Activated CD4-positive, alpha-beta T cell treated with anti-CD3 and anti-CD28 coated beads, Interleukin-2, amount 50 U/mL, for 1 hour (primary cell): ENCODE measurements at places on chromosomes 2 and 18.

GRCh38 chr2:150339951-150340350 is 147.5 kb downstream of the RND3 start:
- DNase-seq: no peak

GRCh38 chr2:216774620-216775019 is 79.3 kb upstream of the IGFBP5 start:
- no peak for DNase-seq

DNA sequence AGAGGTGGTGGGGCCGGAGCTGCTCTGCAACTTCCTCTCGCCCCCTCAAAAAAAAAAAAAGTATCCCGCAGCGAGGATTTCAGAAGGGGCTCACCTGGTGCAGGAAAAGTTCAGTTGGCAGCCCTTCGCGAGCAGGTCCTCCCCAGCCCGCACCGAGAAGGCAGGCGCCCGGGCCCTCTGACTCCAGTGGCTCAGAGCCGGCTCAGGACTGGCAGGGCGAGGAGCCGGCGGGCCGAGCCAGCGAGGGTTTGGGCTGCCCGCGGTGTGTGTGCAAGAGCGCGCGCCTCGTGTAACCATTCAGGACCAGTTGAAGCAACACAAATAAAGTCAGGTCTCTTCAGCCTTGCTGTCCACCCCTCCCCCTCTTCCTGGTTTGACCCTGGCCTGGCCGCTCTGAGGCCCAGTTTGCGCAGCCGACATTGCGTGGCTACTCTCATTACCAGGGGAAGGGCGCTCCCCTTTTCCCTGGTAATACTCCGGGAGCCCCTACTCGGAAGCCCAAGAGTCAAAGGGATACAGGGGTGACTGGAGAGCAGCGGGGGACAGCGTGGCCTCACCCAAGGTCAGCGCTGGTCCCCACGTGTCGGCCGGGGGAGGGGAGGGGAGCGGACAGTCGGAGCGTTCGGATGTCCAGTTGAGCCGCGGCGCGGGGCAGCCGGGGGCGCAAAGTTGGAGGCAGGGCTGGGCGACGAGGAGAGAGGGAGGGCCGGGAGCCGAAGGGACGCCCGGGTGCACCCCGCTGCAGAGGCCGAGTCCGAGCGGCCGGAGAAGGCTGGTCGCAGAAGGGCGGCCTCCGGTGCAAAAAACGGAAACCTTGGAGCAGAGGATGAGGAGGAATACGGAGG is 12.3 kb downstream of the EN1 start:
- no peak for DNase-seq

DNA sequence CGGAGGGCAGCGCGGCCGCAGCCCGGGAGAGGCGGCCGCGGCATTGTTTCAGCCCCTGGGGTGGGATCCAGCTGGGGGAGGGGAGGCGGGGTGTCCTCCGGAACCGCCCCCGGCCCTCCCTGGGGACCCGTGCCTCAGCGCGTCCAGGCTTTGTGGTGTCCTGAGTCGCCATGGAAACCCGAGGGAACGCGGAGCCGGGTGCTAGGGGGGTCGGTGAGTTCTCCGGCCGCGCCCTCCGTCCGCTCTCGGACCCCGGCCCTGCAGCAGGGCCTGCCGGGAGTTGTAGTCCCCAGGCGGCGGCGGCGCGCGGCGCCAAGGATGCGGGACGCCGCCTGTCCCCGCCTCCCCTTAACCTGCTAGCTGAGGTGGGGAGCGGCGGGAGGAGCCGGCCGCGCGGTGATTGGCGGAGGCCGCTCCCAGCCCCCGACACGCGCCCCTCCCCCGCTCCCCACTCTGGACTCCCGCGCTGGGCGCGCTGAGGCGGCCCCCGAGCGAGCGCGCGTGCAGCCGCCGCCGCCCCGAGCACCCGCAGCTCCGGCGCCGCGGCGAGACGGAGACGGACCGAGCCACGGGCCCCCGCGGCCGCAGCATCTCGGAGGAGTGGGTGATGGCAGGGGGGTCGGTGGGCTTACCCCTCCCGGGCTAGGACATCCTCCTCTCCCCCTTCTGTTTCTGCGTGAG is at the start of gene DPYSL5:
Gene DPYSL5, plus strand, starts transcription at position 478 of the 681 bp plus-strand sequence. CDS start 50,368 bp downstream, outside the sequence.
- DNase-seq: peak; percentile 6

- no peak for DNase-seq
These were observed 27.4 kb downstream of the PRKCE start for GRCh38 chr2:45678791-45679348.

DNA sequence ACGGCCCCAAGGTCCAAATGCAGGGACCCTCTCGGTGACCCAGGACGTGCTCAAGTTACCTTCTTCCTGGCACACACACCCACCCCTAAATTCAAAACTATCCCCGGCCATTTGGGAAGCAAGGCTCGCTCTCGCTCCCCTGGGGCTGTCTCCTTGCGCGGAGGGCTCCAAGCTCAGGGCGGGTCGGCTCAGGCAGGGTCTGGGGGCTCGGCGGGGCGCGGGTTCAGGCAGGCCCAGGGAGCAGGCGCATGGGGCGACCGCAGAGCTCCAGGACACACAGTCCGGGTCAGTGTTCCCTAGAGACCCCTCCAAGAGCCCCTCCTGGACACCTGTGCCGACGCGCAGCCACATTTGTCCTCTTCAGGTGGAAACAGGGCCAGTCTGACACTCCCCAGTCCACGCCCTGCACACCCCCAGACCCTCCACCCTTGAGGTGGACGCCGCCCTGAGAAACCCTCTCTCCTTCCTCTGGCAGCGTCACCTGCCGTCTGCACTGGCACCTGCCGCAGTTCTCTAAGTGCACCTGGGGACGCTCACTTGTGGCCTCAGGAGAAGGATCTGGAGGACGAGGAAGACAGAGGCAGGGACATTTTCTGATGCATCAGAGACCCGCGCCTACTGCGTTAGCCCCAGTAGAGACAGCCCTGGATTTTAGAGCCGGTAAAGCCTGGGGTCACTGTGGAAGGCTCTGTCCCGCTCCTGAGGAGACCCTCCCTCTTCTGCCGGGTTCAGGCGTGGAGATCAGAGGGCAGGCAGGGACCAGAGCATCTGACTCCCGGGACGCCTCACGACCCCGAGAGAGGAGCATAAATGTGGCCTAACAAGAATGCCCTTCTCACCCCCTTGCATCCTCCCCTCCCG is 138.8 kb downstream of the TWIST2 start:
- no peak for DNase-seq
